ENCODE measurements at places on chromosomes 5 and 9. TPM values are rescaled to one million over a fixed set of nuclear protein-coding genes. Genes with fewer than 3 reads are reported as not detected.

- no peak overlapping the region for H3K27ac ChIP-seq
- no peak overlapping the region for H3K4me3 ChIP-seq
- H3K27me3 ChIP-seq = no peaks in the 10 kb centered on the region
- no peaks in the 10 kb centered on the region for H3K4me1 ChIP-seq
Measured at GRCh38 chr5:41683181-41683580, 172.8 kb upstream of the PLCXD3 start.

F12 gene
- total RNA-seq = 0.83 TPM

DNA sequence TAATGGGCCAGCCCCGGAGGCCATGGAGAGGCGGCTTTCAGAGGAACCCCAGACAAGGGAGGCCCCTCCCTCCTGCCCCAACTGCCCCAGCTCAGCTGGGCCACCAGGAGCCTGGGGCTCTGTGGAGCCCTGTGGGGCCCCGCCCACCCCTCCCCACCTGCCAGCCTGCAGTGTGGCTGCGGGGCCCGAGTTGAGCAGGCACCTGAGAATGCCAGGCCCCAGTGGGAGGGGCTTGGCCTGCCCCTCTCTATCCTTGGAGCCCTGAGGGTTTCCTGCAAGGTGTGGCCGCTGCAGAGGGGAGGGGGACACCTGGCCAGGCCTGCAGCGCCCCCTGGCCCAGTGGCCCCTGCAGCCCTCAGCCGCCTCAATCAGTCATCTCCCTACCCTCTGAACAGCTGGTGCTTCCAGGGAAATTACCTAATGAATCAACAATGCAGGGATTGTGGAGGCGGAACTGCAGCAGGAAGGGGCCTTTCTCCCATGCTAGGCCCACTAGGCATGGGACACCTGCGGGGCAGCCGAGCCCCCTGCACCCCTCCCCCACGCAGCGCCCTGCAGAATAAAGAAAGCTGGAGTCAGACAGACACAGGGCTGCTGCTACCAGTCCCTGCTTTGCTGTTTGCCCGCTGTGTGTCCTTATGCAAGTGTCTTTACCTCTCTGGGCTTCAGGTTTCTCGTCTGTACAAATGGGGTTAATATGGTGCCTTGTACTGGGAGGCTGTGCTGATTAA lies 48.0 kb downstream of the LMX1B start:
- no peaks in the 10 kb centered on the region for H3K36me3 ChIP-seq
- peak; percentile 21 for DNase-seq
- H3K4me3 ChIP-seq = no peak overlapping the region

- no peak overlapping the region for H3K4me3 ChIP-seq
- no peaks in the 10 kb centered on the region for H3K27me3 ChIP-seq
- DNase-seq = no peak
- no peak overlapping the region for H3K27ac ChIP-seq
- H3K4me1 ChIP-seq = no peaks in the 10 kb centered on the region
Measured at GRCh38 chr9:18748251-18748701, 274.3 kb downstream of the ADAMTSL1 start.

DNA sequence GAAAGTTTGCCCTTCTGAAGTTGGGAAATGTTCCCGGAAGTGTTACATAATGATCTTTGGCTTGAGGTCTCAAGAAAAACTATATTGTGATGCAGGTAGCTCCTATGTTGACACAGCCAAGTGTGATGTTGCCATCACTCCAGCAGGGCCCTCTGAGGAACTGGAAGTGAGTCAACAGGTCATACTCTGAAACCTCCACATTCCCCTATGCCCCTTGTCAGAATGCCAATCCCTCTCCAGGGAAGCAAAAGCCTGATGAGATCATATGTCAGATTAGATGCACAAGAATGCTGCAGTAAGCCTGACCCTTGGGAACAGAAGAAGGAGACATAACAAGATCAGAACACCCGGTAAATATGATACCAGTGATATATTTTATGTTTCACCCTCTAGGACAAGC lies 66.8 kb upstream of the ITGA2 start:
- H3K27me3 ChIP-seq = no peaks in the 10 kb centered on the region
- DNase-seq = no peak
- no peaks in the 10 kb centered on the region for H3K4me1 ChIP-seq
- no peak overlapping the region for H3K27ac ChIP-seq

ZNF883 gene
- 1.5 TPM for total RNA-seq

DNA sequence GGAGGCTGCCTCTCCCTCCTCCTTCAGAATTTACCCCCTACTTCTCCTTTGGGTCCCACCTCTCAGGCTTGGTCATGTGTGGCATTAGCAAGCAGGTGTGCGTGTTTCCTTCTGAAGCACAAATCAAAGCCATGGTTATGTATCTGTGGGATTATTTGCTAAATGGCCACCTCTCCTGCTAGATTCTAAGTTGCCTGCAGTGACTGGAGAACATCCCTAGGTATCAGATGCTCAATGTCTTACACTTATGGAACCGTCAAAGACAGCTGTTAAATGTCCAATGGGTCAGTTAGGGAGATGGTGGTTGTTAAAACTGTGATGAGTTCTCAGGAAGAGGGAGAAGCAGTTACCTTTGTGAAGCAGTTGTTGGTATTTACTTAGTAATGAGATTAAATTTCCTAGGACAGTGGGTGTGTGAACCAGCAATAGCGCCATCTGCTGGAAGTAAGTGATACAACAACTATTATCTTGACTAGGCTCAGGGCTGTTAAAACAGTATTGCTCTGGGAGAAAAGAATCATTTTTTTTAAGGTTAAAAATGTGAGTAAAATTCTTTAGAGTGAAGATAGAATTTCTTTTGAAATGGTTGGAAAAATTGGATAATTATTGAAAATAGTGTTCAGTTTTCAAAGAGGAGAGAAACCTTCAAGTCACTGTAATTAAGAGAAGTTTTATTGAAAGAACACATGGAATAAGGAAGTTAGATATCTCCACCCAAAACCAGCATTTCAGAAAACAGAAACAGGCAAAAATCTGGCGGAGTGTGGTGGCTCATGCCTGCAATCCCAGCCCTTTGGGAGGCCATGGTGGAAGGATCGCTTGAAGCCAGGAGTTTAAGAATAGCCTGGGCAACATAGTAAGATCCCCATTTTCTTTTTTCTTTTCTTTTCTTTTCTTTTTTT lies 71.3 kb downstream of the TMC1 start:
- no peaks in the 10 kb centered on the region for H3K27me3 ChIP-seq
- no peak overlapping the region for H3K27ac ChIP-seq
- H3K4me1 ChIP-seq = peaks cover 5% of the 10 kb centered on the region
- H3K36me3 ChIP-seq = no peaks in the 10 kb centered on the region
- no peak overlapping the region for H3K4me3 ChIP-seq
- DNase-seq = peak; percentile 30

GRCh38 chr9:125784286-125785049 lies 37.3 kb downstream of the PBX3 start:
- no peak overlapping the region for H3K4me3 ChIP-seq
- H3K4me1 ChIP-seq = no peaks in the 10 kb centered on the region
- H3K27me3 ChIP-seq = no peaks in the 10 kb centered on the region
- no peaks in the 10 kb centered on the region for H3K36me3 ChIP-seq

DNA sequence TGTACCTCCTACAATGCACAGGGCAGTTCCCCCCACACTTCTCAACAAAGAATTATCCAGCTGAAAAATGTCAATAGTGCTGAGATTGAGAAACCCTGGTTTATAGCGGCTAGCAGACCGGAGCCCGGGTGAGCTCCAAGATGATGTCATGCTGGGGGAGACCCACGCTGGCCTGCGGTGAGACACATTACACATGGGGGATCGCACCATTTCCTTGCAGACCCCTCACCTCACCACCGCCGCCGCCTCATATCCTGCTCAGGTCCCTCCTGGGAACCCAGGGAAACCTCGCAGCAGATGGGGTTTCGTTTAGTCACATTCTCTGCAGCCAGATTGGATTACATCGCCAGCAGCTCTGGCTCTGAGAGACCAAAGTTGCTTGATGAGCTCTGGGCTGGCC lies 14.7 kb upstream of the TNC start:
- H3K27me3 ChIP-seq = no peaks in the 10 kb centered on the region
- DNase-seq = no peak
- no peaks in the 10 kb centered on the region for H3K4me1 ChIP-seq

- no peak for DNase-seq
- H3K36me3 ChIP-seq = no peaks in the 10 kb centered on the region
- H3K4me3 ChIP-seq = no peak overlapping the region
- H3K27me3 ChIP-seq = no peaks in the 10 kb centered on the region
Measured at GRCh38 chr5:121979691-121980090, 17.9 kb downstream of the SRFBP1 start.

TAF11L5 gene
- not detected for total RNA-seq

GRCh38 chr9:89676281-89676680 lies 71.5 kb downstream of the GADD45G start:
- DNase-seq = peak; percentile 99
- H3K27ac ChIP-seq = peak overlapping the region; percentile 58
- H3K4me3 ChIP-seq = no peak overlapping the region
- H3K27me3 ChIP-seq = no peaks in the 10 kb centered on the region
- no peaks in the 10 kb centered on the region for H3K36me3 ChIP-seq

GAPT gene
- not detected for total RNA-seq

- no peaks in the 10 kb centered on the region for H3K36me3 ChIP-seq
- H3K27me3 ChIP-seq = no peaks in the 10 kb centered on the region
- no peaks in the 10 kb centered on the region for H3K4me1 ChIP-seq
- H3K4me3 ChIP-seq = no peak overlapping the region
- no peak overlapping the region for H3K27ac ChIP-seq
Measured at GRCh38 chr5:106080535-106080934, 1590.2 kb downstream of the EFNA5 start.

DNA sequence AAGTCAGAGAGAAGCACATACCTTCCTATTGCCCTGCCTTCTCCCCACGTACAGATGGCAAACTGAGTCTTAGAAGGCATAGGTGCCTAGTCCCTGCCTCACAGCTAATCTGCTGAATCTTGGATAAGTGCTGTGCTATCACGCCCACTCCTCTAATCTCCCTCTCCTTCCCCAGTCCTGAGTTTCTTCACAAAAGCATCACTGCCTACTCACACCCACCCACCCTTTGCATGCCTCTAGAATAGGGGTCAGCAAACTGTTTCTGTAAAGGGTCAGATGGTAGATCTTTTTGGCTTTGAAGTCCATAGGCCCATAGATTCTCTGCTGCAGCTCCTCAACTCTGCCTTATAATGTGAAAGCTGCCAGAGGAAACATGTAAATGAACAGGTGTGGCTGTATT lies 23.2 kb upstream of the JADE2 start:
- no peaks in the 10 kb centered on the region for H3K27me3 ChIP-seq
- H3K4me1 ChIP-seq = peaks cover 19% of the 10 kb centered on the region
- no peaks in the 10 kb centered on the region for H3K36me3 ChIP-seq
- no peak overlapping the region for H3K4me3 ChIP-seq
- DNase-seq = no peak

C5orf58 gene
- not detected for total RNA-seq

DNA sequence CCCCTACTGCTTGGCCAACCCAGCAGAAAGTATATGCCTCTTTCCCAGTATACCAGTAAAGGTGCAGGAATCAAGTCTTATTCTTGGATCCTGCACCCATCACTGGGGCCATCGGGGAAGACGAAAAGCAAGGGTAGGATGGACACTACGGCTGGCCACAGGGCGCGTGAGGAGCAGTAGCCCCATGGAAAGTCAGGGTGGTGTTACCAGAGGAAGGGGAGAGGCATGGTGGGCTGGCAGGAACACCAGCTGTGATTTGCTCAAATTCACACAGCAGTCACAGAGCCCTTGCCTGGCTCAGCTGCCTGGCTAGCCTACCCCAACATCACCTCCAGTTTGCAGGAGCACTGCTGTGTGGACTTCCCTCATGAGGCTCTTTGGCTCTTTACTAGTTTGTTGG lies 34.5 kb upstream of the SAP30L start:
- no peaks in the 10 kb centered on the region for H3K36me3 ChIP-seq
- H3K4me3 ChIP-seq = no peak overlapping the region
- no peaks in the 10 kb centered on the region for H3K27me3 ChIP-seq
- no peak overlapping the region for H3K27ac ChIP-seq
- no peaks in the 10 kb centered on the region for H3K4me1 ChIP-seq

- no peak for DNase-seq
- H3K27ac ChIP-seq = no peak overlapping the region
- H3K4me3 ChIP-seq = no peak overlapping the region
- peaks cover 6% of the 10 kb centered on the region for H3K36me3 ChIP-seq
Measured at GRCh38 chr9:114350636-114351401, 21.1 kb downstream of the ORM2 start.

DNA sequence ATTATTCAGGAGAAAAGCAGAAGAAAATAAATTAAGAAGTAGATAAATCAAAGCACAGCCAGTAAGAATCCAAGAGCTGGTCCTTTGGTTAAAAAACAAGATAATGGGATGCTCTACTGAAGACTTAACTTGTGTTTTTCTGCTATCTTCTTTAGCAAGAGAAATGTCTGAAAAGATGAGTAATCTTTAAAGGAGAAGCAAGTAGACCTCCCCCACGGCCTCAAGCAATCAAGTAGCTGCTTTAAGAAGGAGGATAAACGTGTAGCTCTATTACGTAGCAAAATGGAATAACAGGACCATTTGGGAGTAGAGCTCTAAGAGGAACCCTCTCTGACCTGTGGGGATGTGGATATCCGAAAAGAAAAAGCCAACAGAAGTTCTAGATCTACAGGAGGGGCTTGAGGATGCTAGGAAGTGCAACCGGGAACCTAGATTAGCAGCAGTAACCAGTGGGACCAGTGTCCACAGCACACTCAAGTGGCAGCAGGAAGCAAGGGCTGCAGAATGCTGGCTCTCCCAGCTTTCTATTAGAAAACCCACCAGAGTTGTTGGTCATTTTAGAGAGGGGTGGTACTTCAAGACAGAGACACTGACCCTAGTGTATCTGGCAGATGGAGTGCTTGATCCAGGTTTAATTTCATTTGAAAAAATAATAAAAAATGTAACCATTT lies 185.4 kb downstream of the GABBR2 start:
- no peaks in the 10 kb centered on the region for H3K4me1 ChIP-seq
- H3K27ac ChIP-seq = no peak overlapping the region
- no peaks in the 10 kb centered on the region for H3K36me3 ChIP-seq
- H3K4me3 ChIP-seq = no peak overlapping the region
- no peaks in the 10 kb centered on the region for H3K27me3 ChIP-seq
- no peak for DNase-seq

NXNL2 gene
- 0.70 TPM for total RNA-seq

OR1J2 gene
- not detected for total RNA-seq

- no peaks in the 10 kb centered on the region for H3K27me3 ChIP-seq
- no peak for DNase-seq
- H3K4me3 ChIP-seq = no peak overlapping the region
Measured at GRCh38 chr5:155867522-155868088, 459.4 kb upstream of the SGCD start.

DNA sequence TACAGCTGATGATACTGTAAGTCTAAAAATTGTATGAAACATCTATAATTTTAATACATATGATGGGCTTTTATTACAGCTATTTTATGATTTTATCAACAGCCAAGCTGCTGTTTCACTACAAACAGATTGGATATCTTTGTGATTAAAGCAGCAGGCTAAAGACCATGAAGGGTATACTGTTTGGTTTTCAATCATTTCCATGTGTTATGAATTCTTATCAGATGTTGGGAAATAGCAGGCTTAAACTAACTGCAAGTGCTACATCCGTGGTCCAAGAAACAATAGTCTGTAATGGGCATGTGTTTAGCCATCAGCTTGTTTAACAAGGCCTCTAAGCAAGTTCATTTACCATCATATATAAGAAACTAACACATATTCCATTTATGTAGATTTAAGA lies 107.5 kb downstream of the CWC27 start:
- H3K4me3 ChIP-seq = no peak overlapping the region
- no peak for DNase-seq
- H3K27ac ChIP-seq = no peak overlapping the region
- H3K36me3 ChIP-seq = no peaks in the 10 kb centered on the region
- no peaks in the 10 kb centered on the region for H3K27me3 ChIP-seq
- H3K4me1 ChIP-seq = no peaks in the 10 kb centered on the region

- peaks cover 3% of the 10 kb centered on the region for H3K4me1 ChIP-seq
- no peaks in the 10 kb centered on the region for H3K36me3 ChIP-seq
- DNase-seq = no peak
- no peaks in the 10 kb centered on the region for H3K27me3 ChIP-seq
Measured at GRCh38 chr5:109718632-109719031, 28.9 kb downstream of the MAN2A1 start.
